ENCODE measurements at places on chromosomes 4 and X. TPM values are rescaled to one million over a fixed set of nuclear protein-coding genes. Genes with fewer than 3 reads are reported as not detected.

Gene CNGA1
- not detected for total RNA-seq

Gene C4orf36
- total RNA-seq, result 3.1 TPM

Gene PDLIM3
- 20.8 TPM for total RNA-seq

Gene ZCCHC12
- not detected for total RNA-seq

Gene EPHA5
- total RNA-seq, result 4.5 TPM

Data from smooth muscle cell of trachea (primary cell).